ENCODE measurements at places on chromosomes 5 and 9. TPM values are rescaled to one million over a fixed set of nuclear protein-coding genes. Genes with fewer than 3 reads are reported as not detected.

- no peak for DNase-seq
Measured at GRCh38 chr9:127396253-127396807, 639 bp upstream of the SLC2A8 start.

- no peak for DNase-seq
Measured at GRCh38 chr9:136306211-136307208, 2.6 kb upstream of the CCDC187 start.

DNA sequence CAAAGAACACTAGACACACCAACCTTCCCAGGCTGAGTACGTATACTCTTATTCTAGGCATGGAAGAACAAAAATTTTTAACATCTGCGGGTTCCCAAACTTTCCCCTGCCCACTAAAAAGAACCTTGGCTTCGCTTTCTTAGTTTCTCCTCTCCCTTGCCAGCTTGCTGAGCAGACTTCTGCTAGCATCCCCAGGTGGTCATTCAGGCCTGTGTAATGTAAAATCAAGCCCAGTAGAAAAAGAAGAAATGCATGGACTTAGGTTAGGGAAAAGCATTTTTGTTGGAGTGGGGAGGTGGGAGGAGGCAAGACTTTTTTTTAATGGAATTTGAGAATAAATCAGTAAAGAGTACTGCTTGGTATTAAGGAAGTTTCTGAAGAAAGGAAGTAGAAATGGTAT, 331.0 kb upstream of the TLE4 start:
- no peak for DNase-seq

DNA sequence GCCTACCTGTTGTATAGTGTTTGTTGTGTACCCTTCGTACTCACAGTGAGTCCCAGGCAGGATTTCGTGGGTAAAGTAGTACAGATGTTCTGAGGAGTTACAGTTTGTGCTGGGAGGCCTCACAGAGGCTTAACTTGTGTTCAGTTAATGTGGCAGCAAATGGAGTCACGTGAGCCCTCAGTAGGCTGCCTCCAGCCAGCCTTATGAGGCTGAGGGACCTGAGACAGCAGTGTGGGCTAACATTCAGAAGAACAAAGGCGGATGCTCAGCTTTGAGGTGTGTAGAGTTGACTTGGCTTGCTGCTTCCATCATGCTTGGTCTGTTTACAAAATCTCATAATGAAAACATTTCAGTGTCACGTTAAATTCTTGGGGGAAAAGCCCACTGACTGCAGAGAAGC, 118.1 kb downstream of the TRIO start:
- no peak for DNase-seq

DNA sequence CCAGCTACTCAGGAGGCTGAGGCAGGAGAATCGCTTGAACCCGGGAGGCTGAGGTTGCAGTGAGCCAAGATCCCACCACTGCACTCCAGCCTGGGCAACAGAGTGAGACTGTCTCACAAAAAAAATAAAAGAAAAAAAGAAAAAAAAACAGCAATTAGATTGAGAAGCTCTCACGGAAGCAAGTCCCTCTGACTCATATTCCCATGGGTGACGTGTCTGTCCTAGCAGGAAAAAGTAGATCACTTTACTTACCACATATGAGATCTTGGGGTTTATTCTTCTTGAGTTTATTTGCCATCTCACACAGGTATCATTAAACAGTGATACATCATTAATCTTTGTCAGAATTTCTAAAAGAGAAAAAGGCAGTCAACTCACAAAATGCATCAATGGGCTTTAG, 62.6 kb downstream of the SUSD1 start:
- peak; percentile 82 for DNase-seq

- no peak for DNase-seq
Measured at GRCh38 chr5:116476897-116477537, 97.6 kb downstream of the SEMA6A start.

DNA sequence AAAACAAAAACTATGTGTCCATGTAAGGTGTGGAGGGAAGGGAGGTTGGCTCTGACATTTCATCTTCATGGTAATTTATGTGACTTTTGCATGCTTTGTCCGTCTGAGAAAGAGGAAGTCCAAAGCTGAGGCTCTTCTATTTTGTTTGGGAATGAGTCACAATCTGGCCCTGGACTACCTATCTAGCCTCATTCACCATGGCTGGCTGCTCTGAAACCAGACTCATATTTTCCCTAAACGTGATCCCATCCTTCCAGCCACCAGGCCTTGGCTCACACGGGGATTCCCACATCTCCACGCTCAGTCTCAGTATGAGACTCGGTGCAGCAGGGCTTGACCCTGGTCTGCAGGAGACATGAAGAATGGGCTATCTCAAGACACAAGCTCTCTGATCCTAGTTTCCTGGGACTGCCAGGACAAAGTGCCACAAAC, 672.8 kb downstream of the ACTL7B start:
- DNase-seq: no peak

DNA sequence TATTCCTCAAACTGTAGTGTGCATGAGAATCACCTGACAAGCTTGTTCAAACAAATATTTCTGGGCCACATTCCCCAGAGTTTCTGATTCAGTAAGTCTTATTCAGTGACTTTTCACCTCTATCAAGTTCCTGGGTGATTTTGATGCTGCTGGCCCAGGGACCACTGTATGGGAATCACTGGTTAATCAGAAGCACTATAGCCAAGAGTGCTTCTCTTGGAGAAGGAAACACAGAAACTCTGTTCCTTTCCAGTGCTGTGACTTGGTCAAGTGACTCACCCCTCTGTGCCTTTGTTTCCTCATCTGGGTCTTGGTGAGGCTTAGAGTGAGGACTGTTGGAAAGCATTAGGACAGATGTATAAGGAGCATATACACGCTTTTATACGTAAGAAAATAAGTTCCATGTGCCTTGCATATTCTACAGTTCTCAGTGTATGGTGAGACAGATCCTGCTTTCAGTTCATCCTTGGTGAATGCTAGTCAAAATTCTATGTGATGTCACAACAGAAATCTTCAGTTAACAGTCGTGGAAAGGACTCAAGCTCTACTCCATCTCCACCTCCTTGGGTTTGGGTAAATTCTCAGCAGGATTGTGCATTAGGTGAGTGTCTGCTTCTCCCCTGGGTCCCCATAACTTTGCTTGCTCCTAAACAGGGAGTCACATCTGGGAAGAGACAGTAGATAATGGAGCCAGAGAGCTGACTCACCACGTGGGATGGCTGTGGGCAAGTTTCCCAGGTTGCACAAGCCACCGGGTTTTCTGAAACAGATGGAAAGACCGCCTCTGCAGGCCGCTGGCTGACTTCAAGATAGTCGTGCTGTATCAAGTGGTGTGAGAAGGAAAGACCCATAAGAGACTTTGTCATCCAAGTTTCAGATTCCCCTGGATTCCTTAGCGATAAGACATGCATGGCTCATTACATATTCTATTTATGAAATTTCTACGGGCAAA, 117.0 kb downstream of the NXNL2 start:
- peak; percentile 90 for DNase-seq

GRCh38 chr5:112186401-112186990, 232.6 kb downstream of the EPB41L4A start:
- DNase-seq: no peak

GRCh38 chr5:82512025-82512424, 233.9 kb upstream of the RPS23 start:
- DNase-seq: no peak

- no peak for DNase-seq
Measured at GRCh38 chr5:171581781-171582180, 162.3 kb downstream of the FGF18 start.

GRCh38 chr9:114592356-114592755, 4.8 kb downstream of the ATP6V1G1 start:
- no peak for DNase-seq

GRCh38 chr9:105117234-105117633, 127.2 kb upstream of the SLC44A1 start:
- DNase-seq: no peak

DNA sequence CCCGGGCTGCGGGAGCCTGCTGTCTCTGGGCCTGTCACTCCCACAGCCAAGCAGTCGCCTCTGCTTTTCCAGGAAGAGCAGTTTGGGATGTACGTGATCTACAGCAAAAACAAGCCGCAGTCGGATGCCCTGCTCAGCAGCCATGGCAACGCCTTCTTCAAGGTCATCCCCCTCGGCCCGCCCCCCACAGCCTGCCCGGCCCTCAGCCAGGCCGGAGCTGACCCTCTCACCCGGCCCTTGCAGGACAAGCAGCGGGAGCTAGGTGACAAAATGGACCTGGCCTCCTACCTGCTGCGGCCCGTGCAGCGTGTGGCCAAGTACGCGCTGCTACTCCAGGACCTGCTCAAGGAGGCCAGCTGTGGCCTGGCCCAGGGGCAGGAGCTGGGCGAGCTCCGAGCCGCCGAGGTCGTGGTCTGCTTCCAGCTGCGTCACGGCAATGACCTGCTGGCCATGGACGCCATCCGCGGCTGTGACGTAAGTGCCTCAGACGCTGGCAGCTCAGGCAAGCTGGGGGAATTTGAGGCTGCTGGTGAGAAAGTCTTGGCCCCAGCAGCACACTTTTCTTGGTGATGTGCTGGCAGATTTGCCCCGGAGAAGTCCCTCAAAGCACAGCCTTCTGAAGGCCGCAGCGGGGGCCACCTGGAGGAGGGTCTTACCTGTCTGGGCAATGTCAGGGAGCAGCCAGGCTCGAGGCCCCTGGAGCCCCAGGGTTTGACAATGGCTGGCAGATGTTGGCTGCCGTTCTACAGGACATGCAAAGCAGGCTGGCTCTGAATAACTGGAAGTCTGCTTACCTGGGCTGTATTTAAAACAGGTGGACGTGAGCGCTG, 20.1 kb upstream of the LRRC14B start:
- no peak for DNase-seq

GRCh38 chr9:128683340-128684064, 5.5 kb upstream of the SET start:
- DNase-seq: no peak

GRCh38 chr5:60598424-60598823, 101.5 kb downstream of the DEPDC1B start:
- DNase-seq: no peak

DNA sequence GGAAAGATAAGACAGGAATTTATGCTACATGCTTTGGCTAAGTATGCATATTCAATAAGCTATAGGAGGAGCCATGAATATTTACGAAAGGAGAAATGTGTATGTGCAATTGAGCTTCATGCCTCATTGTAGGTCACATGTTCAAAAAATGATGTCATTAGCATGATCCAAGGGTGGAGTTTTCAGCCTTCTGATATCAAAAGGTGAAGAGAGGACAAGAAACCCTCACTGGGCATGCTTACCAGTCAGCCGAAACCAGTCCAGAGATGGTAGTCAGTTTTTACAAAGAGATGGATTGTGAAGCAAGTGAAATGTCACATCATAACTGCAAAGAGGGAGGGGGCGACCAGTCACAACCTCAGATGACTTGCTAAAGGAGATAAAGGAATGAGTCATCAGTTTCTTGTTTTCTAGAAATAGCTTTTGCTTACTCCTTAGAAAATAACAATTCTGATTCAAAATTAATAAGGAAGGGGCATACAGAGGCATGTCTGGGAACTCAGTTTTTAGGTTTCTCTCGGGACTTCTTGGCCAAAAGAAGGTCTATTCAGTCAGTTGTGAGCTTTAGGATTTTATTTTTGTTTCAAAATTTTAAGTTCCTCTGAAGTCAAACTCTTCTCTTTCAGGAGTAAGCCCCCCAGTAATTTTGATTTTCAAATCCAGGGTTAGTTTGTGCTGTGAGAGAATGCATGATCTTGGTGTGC, 1067.8 kb upstream of the EDIL3 start:
- DNase-seq: no peak

DNA sequence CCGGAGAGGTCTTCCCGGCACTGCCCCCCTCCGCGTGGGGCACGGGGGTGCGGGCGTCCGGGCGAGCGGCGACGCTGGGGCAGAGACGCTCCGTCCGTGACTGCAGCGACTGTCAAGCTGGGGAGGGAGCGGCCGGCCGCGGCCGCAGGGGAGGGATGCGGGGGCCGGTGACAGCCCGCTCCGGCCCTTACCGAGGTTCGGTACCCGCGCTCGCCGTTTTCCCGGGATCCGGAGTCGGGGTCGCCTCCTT, 400 bp downstream of the KDM4C start:
- no peak for DNase-seq

DNA sequence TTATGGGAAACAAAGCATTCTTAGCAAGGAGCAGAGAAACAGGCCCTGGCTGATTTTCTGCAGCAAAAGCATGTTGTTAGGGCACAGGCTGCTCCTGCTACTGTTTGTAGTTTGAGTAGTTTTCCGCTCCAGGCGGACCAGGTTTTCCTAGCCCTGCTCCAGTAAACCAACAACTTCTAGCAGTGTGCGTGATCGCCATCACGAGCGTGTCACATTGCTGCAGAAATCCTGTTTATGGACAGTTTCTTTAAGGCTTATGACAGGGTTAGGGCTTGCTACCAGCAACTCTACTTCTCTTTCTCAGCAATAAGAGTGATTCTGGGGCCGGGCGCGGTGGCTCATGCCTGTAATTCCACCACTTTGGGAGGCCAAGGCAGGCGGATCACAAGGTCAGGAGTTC, 803.9 kb upstream of the CDH10 start:
- DNase-seq: no peak

DNA sequence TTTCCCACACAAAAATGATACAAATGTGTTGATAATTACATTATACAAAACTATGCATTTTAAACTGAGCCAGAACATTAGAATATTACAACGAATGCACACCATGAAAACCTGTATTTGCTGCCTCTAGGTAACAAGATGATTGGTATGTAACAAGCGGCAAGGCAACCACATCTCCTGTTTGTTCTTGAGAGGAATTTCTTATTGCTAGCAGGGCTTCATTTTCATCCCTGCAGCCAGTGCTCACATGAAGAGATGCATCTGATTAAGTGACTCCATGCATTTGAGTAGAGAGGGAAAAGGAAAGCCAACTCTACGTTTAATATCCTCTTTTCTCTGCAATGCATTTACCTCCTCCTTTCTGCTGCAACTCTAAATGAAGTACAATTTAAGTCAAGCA, 36.6 kb downstream of the FRMD3 start:
- DNase-seq: no peak

Gene FST
- 7.3 TPM for total RNA-seq

Gene PTPRD
- not detected for total RNA-seq

Gene THBS4
- 0.42 TPM for total RNA-seq

Gene FCHO2
- 8.9 TPM for total RNA-seq

Measured in SJSA1 (cell line).